AG09309 (cell line): ENCODE measurements at places on chromosomes 13 and 19.

- no peak for DNase-seq
These were observed 9.4 kb upstream of the SLC7A9 start for GRCh38 chr19:32878988-32879387.

DNA sequence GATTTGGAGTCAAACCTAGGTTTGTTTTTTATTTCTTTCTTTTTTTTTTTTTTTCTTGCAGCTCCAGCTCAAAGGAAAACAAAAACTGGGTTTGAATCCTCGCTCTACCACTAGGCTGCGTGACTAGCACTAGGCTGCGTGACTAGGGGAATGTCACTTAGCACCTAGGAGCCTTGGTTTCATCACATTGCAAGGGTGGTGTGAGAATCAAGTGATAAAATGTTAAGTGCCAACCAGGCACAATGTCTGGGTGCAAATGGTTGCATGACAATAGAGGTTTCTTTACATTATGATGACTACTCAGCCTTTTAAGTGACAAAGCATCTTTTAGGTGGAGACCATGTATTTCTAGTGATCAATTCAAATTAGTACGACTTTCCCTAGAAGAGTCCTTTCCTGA, 27.9 kb downstream of the RCBTB2 start:
- no peak for DNase-seq

DNA sequence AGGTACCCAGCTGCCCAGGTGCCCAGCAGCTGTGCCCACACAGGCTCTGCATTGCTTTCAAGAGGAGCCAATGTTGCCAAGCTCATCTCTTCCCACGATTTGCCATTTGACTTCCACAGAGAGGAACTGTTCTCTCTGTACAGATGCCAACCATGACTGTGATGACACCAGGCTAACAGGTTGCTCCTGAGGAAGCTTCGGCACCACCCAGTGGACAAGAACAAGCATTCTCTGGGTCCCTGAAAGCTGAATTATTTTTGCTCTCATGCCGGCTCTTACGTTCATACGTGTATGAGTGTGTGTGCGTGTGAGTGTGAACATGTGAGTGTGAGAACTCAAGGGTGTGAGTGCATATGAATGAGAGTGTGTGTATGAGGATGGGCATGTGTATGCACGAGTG, 535.2 kb downstream of the LIG4 start:
- DNase-seq, result no peak

GRCh38 chr13:96646515-96647211, 347.6 kb downstream of the OXGR1 start:
- DNase-seq, result no peak

DNA sequence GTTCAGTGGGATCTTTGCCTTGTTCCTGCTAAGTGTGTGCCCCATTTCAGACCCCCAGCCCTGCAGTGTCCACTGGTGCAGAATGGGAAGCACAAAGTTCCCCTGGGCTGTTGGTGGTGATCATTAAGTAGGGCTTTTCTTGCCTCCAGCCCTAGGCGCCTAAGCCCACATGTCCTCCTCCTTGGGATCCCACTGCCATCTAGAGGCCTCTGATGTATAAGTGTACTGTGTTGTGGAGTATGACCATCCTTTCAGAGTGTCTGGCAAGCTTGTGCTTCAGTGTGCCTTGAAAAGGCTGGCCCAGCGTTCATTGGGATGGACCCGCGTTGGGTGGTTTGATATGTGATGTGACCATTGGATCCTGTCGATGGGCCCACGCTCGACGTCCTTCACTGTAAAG, 71.2 kb downstream of the WASF3 start:
- peak; percentile 16 for DNase-seq

DNA sequence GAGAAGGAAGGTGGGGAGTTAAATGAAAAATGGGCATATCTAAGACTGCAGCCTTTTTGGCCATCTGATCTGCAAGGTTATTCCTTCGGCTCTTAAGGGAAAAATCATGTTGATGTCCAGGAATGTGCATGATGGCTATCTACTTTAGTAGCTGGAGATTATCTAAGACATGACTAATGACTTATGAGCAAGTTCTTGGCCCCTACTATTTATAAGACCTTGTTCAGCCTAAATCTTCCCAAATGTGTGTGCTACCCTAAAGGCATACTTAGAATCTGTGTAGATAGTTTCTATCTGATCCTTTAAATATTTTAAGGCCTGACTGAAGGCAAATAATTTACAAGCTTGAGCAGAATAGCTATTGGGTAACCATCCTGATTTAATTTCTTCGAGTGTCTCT, 41.8 kb upstream of the CD177 start:
- no peak for DNase-seq

DNA sequence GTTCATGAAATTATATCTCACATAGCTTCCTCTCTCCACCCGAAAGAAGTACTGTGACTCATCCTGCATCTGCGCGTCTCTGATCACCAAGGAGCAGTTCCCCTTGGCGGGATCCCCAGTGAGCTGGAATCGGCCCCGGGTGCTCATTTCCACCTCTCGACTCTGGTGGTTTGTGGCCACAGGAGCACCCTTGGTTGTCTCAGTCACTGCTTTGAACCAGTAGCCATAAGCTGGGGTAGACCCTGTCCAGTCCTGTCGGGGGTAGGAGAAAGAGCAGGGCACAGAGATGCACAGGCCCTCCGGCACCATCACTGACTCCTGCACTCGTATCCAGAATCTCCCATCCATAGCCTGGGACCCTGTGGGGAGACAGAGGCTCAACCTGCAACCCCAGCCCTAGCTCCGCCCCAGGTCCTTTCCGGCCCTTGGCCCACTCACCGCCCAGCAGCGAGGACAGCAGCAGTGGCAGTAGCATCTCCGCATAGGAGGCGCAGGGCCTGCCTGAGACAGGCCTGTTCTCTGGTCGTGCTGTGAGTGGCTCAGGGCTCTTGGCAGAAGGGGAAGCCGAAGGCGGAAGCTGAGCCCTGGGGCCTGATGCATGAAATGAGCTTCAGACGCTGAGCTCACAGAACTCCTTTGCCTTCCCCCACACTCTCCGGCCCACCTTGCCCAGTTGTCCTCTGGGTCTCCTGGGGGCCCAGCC, at the start of gene SIGLEC10:
Gene SIGLEC10, minus strand, starts transcription at position 536 of the 703 bp plus-strand sequence. Its CDS starts 61 bp downstream, at position 475.
- DNase-seq, result no peak

DNA sequence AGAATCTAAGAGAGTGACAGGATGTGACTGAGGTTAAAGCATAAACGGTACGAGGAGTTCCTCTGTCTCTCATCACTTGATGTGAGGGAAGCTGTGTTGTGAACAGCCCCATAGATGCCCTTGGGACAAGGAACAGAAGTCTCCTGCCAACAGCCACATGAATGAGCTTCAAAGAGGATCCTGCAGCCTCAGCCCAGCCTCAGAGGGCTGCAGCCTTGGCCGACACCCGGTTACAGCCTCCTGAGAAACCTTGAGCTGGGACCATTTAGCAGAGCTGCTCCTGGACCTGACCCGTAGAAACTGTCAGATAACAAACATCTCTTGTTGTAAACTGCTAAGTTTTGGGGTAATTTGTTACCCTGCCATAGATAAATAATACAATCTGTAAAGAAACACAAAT, 54.2 kb downstream of the CCNE1 start:
- DNase-seq, result no peak

DNA sequence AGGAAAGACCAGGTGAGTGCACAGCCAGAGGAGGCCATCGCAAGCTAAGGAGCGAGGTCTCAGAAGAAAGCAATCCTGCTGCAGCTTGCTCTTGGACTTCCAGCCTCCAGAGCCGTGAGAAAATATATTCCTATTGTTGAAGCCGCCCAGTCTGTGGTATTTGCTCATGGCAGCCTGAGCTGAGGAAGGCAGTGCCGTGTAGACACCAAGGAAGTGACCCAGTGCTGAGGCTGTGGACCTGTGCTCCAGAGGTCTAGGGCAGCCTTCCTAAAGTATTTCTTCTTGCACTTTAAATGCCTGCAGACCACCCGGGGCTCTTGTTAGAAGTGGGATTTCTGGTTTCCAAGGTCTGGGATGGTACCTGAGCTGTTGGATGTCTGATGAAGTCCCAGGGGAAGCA, 158.5 kb upstream of the KL start:
- no peak for DNase-seq

DNA sequence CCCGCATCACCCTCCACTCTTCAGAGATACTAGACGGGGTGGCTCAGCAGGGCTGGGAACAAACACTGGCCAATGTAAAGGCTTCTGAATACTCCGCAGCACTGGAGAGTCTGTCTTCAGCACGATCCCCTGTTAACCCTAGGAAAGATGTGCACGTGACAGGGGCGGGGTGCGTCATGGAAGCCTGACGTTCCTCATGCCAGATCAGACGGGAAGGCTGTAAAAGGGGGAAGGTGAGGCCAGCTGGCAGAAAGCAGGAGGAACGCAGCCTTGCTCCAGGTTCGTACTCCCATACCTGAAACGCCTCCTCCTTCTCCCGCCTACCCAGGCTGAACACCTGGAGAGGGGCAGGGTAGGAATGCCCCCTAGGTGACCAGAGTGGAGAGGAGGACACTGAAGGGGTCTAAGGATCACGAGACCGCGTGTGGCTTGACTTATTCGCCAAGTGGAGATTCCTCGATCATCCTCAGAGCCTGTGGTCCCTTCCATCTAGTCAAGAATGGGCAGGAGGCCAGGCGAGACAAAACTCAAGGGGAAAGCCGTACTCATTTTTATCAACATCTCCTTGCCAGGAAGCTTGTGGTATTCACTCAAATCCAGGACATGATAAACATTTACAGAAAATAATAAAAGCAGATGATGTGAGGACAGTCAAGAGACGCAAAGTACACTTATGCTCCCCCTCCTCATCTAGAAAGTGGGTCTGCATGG, 18.2 kb upstream of the FFAR2 start:
- DNase-seq, result no peak

GRCh38 chr19:28351761-28352160, 861.2 kb downstream of the UQCRFS1 start:
- no peak for DNase-seq

- DNase-seq, result no peak
These were observed 54.8 kb downstream of the GATAD2A start for GRCh38 chr19:19460258-19460731.

DNA sequence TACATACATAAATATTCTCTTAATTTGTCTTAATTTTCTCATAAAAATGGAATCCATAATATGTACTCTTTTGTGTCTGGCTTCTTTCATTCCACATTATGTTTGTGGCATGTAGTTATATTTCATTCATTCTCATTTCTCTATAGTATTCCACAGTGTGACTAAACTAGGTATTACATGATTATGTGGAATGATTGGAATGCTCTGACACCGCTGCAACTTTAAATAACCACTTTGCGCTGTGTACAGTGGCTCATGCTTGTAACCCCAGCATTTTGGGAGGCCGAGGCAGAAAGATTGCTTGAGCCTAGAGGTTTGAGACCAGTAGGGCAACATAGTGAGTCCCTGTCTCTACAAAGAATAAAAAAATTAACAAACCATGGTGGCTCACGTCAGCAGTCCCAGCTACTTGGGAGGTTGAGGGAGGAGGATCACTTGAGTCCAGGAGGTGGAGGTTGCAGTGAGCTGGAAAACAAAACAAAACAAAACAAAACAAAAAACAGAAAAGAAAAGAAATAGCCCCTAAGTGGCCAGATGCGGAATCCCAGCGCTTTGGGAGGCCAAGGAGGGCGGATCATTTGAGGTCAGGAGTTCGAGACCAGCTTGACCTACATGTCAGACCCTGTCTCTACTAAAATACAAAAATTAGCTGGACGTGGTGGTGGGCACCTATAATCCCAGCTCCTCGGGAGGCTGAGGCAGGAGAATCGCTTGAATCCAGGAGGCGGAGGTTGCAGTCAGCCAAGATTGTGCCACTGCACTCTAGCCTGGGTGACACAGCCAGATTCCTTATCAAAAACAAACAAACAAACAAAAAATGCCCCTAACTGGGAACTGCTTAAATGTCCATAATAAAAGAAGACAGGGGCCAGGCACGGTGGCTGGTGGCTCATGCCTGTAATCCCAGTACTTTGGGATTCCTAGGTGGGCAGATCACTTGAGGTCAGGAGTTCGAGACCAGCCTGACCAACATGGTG, 8.0 kb upstream of the SAE1 start:
- DNase-seq, result no peak

GRCh38 chr19:35081201-35081600, 34.4 kb upstream of the FXYD3 start:
- DNase-seq, result no peak

DNA sequence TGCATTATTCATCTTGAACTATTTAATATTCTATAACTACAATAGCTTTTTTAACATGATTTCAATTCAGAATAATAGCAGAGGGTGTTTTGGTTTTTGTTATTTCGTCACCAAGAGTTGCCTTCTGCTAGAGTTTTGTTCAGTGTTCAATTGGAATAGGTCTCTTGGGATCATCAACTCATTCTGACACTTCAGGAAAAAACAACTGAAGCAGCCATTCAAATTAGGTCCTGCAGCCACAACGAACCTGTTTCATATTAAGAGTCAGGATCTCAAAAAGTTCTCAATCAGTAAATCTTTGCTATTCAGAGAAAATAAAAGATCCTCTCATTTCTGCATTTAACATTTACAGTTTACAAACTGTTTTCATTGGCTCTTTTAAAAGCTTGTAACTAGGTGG, 2.4 kb upstream of the CHAMP1 start:
- DNase-seq, result no peak

GRCh38 chr13:95479731-95480130, 72.8 kb upstream of the CLDN10 start:
- no peak for DNase-seq

DNA sequence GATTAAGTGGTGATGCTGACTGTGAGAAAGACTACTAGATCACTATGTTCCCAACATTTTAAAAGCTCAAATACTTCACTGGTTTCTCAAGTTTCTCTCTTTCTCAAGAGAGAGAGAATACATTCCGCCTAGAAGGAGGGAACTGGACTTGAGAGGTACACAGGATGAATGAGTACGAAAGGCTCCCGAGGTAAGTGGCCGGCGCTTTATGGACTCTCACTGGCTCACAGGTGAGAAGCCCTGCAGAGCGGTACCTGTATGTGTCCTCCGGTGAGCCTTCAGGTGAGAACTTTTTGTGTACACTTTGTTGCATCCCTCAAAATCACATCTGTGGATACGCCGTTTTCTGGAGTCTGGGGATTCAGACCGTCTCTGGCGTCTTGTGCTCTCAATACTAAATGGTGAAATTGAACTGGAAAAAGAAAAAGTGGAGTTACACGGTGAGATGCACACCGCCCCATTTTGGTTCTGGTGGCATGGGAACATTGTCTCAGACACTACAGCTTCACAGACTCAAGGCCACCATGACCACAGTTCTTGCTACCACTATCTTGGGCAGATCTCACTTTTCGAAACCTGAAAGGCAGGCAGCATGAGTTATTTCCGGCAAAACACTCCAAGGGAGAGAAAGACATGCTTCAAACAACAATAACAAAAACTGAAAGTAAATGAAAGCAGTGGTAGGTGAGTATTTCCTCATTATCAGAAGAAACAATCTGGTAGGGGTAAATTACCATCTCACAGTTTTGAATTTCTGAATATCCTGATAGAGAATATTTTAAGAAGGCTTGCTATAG, 418.9 kb downstream of the KLF12 start:
- no peak for DNase-seq

GRCh38 chr13:110509478-110509926, 52.0 kb downstream of the RAB20 start:
- DNase-seq, result no peak

DNA sequence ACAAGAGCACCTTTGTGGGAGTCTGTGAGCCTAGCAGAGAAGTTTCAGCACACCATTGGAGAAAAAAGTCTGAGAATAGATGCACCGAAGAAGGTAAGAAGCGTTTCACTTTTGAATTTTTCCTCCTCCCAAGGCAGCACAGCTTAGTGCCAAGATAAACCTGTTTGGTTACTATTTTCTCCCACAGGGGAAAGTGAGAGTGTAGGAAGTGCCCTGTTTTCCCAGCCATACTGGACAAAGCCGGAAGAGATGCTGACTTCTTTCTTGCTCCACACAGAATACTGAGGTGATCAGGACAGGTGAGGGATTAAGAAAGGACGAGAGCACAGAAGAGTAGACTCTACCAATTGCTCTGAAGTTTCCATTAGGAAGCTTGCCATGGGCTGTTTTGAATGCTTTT, 1011.0 kb upstream of the MIR17HG start:
- DNase-seq, result no peak

GRCh38 chr19:38977445-38978325, 2.1 kb upstream of the FBXO17 start:
- no peak for DNase-seq
